ENCODE measurements at places on chromosomes 1 and 21.

GRCh38 chr1:1433804-1434130 is 1.7 kb upstream of the VWA1 start:
- DNase-seq, result peak; percentile 10

DNA sequence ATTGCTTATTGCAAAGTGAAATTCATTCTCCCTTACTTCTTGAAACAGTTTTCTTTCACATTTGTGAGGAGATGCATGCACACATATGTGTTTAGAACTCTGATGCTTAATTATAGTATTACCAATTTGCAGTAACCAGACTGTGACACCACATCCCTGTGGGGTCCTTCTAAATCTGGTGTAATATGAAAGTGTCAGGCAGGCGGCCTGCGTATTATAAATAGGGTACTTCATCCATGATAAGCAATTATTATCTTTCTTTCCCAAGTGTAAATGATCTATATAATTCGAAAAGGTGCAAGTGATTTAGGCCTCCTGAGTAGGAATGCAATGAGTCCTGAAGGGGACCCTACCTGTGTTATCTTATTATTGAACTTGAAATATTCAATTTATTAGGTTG is 876 bp downstream of the EFCAB7 start:
- no peak for DNase-seq

GRCh38 chr1:161190962-161191521 is 7.8 kb downstream of the ADAMTS4 start:
- no peak for DNase-seq

GRCh38 chr1:915295-916172 is 8.2 kb upstream of the SAMD11 start:
- no peak for DNase-seq

GRCh38 chr1:233673947-233674431 is 60.1 kb downstream of the KCNK1 start:
- no peak for DNase-seq

DNA sequence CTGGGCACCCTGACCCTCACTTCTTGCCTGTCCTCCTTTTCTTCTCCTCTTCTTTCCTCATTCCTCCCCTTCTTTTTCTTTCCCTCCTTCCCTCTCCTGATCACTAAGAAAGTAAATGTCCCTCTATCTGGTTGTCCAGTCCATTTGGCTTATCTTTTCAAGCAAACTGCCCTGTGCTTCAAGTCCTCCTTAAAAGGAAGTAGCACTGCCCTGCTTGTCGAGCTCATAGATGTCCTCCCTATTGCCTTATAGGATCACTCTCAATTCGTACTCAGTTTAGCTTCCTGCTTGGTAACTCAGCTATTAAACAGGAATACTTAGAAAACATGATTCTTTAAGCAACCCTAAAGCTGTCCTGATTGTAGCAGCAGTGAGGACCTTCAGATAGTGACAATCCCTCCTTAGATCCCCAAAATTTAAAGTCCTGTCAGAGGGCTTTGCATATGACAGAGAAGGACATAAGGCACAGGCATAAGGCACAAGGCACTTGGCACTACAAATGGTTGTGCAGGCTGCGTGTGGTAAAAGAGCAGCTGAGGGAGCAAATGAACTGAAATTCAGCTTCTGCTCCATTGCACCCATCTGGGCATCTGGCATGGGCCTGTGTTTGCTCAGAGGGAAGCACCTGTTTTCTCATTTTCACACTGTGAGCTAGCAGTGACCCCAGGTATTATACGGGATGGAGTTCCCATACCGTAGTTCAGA is 26.1 kb upstream of the SLAMF6 start:
- DNase-seq, result no peak

Measured in activated CD8-positive, alpha-beta memory T cell treated with anti-CD3 and anti-CD28 coated beads for 4 hours (primary cell).